ENCODE measurements at places on chromosomes 6 and 20. TPM values are rescaled to one million over a fixed set of nuclear protein-coding genes. Genes with fewer than 3 reads are reported as not detected.

JAG1 gene
- total RNA-seq, result 0.54 TPM

SLC44A4 gene
- not detected for total RNA-seq

DNA sequence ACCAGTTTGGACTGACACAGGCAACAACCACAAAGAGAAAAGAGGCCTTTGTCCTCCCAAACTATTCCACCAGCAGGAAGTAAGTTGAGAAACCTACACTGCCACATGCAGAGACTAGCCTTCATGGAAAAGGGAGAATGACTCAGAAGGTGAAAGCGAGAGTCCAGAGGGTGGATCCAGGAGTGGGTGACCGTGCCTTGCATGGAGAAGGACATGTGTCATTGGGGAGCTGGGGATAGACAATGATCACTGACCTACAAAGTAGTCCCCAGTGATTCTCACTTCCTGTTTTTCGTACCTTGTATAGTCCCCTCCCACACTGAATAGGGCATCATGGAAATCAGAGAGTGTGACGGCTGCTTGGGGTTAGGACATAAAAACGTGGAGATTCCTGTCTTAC lies 91.9 kb downstream of the MYLK4 start:
- DNase-seq, result no peak

DNA sequence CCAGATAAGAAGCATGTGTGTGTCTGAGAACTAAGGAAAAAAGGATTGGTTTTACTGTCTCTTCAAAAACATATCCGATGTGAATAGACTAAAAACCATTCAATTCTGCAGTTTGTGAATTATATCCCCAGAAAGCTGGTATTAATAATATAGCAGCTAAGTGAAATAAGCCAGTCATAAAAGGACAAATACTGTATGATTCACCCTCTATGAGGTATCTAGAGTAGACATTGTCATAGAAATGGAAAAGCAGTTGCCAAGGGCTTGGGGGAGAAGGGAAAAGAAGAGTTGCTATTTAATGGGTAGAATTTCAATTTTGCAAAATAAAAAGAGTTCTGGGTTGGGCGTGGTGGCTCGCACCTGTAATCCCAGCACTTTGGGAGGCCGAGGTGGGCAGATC lies 137.5 kb downstream of the ATXN1 start:
- DNase-seq, result no peak

- no peak for DNase-seq
Measured at GRCh38 chr6:104325341-104326172, 534.2 kb downstream of the HACE1 start.

CYP39A1 gene
- total RNA-seq, result not detected

- no peak for DNase-seq
Measured at GRCh38 chr6:20467437-20467836, 65.8 kb downstream of the E2F3 start.

DNA sequence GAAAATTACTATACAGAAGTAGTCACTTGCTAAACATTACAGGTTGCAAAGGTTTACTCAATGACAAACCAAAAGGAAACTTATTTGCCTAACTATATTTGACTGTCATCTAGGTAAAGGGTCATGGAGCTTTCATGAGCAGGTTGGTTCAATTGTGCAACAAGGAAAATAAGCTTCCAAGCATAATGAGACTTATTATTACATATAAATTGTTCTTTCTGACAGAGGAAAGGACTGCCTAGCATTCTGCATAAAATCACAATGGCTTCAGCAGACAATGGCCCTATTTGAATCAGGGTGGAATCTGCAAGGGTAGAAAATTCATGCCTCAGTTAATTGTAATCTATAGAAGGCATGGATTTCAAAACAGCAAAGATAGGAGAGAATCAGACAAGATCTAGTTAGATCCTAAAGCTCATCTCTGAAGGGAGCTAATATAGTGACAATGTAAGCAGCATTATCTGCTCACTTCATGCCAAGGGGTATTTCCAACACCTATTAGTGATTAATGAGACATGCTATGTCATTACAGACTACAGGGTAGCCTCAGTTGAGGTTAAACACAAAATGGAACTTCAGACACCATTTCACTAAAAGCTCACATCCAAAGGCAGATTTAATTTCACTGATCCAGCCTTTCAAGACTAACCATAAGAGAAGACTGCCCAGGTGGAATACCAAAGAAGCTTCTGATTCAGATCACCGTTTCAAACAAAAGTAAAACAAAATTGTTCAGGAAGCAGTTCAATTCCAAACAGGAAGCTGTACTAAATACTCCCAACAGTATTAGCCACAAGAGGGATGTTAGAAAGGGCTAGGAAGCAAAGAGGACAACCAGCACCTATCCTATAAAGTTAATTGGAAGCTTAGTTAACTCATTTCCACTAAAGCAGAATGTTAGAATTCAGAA lies 8.5 kb downstream of the STAU1 start:
- no peak for DNase-seq

DNA sequence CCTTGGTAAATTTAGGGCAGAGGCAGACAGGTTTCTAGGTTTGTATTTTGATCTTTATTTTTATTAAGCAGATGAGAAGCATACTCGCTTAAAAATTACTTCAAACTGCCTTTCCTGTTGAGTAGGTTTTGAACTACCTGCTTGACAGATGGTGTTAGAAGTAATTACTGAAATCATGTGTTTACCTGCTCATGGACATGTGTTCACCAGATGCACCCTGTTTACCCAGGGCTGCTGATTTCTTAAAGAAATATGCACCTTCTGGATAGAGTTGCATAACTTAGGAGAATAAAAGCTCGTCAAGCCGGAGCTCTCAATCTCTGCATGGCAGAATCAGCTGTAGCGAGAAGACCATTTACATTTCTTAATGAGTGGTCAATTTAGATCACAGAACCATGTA lies 165.1 kb downstream of the CDKAL1 start:
- no peak for DNase-seq

DNA sequence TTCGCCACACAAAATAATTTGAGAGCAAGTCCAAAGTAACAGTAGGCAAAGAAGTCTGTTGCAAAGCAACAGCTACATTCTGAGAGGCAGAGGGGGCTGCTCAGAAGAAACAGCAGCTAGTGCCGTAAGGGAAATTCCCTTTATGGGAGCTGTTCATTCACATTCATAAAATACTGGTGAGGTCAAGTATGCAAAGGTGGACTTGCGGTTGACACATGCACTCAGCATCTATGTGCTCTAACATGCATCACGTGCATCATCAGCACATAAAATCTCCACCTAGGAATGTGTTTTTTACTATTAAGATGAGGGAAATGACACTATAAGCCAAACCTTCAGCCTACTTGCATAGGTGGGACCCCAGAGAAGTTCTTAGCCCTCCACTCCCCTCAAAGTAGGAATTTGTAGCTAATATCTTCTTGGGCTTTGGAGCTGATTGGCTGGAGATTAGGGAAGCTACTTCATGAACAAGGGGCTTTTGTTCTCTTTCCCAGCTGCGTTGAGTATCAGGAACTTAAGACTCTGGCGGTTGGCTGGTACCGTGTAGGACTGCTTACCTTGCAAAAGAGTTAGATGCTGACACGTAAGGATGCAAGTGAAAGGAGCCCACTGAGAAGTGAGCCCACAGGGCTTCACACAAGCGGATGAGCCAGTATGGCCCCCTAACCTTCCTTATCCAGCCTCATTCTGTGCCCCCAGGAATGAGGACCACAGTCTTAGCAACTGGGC lies 12.4 kb downstream of the CST3 start:
- no peak for DNase-seq

- no peak for DNase-seq
Measured at GRCh38 chr6:6841571-6841970, 253.1 kb downstream of the LY86 start.

- no peak for DNase-seq
Measured at GRCh38 chr6:53433261-53433950, 84.7 kb upstream of the ELOVL5 start.

OXT gene
- not detected for total RNA-seq

GRCh38 chr6:132482581-132482980 lies 30.3 kb downstream of the STX7 start:
- no peak for DNase-seq

All from activated CD8-positive, alpha-beta memory T cell treated with anti-CD3 and anti-CD28 coated beads, Interleukin-2, amount 10 ng/mL, durations not matched to agents 7 days and 5 days (primary cell).